Natural killer cell treated with Interleukin-12 subunit alpha and Interleukin-12 subunit beta and Interleukin-15 and Interleukin-18, amount 100 ng/mL, for 72 hours (primary cell): ENCODE measurements at places on chromosomes 4 and X.

- no peak for DNase-seq
- no peak overlapping the region for H3K4me3 ChIP-seq
- peaks cover 3% of the 10 kb centered on the region for H3K4me1 ChIP-seq
- H3K27ac ChIP-seq = no peak overlapping the region
- H3K27me3 ChIP-seq = no peaks in the 10 kb centered on the region
- H3K36me3 ChIP-seq = no peaks in the 10 kb centered on the region
Observed at GRCh38 chrX:153526042-153526441, 8.6 kb downstream of the ATP2B3 start.

DNA sequence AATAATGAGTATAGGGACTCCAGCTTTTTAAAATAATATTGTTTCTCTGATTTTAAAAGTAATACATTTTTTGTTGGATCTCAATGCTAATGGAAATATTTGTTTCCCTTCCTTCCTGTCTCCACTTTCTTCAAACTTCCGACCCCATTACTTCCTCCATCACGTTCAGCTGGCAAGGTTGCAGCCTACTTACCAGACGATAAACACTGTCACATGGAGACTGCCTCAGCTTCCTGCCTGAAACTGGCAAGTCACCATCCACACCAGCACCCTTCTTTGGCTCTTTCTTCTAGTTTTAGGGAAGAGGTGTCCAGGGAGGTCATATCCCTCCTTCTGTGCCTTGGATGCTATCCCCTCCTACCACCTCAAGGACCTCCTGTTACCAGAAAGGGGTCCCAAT is 3.4 kb upstream of the INTU start:
- no peak overlapping the region for H3K27ac ChIP-seq
- H3K4me3 ChIP-seq = no peak overlapping the region
- H3K36me3 ChIP-seq = peaks cover 4% of the 10 kb centered on the region
- peaks cover 27% of the 10 kb centered on the region for H3K27me3 ChIP-seq
- no peak for DNase-seq
- peaks cover 12% of the 10 kb centered on the region for H3K4me1 ChIP-seq

DNA sequence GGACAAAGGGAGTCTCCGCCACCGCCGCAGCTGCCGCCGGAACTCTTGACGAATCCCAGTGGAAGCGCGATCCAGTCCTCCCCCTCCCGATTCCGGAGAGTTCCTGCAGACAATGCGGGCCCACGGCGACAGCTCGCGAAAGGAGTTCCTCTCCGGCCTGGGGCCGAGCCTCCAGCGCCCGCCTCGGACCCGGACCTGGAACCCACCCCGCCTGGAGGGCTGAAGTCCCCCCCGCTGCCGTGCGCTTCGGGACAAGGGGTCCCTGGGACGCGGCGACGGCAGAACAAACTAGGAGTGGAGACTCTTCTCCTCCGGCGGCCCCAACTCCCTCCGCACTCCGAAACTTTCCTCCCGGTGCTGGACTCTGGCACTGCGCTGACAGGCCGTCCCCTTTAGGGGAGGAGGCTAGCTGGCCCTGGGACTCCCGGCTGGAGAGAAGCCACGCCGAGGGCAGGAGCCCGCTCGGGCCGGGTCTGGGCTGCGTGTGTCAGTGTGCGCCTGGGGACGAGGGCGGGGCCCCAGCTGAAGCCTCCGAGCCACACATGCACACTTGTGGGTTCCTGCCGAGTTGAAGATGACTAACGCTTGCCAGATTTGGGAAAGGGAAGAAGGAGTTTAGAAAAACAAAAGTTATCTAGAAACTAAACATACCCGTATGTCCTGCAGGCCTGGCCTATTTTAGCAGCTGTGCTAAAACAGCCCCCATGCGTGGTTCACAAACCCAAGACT is at the start of gene ANTXR2:
ANTXR2 (minus strand) TSS at position 486 of the 729 bp plus-strand sequence. CDS start 669 bp downstream, outside the sequence.
- H3K36me3 ChIP-seq = peaks cover 15% of the 10 kb centered on the region
- H3K4me1 ChIP-seq = peaks cover 36% of the 10 kb centered on the region
- H3K27ac ChIP-seq = peak within 1 kb of the TSS; percentile 83
- DNase-seq = peak; percentile 81
- peaks cover 2% of the 10 kb centered on the region for H3K27me3 ChIP-seq

DNA sequence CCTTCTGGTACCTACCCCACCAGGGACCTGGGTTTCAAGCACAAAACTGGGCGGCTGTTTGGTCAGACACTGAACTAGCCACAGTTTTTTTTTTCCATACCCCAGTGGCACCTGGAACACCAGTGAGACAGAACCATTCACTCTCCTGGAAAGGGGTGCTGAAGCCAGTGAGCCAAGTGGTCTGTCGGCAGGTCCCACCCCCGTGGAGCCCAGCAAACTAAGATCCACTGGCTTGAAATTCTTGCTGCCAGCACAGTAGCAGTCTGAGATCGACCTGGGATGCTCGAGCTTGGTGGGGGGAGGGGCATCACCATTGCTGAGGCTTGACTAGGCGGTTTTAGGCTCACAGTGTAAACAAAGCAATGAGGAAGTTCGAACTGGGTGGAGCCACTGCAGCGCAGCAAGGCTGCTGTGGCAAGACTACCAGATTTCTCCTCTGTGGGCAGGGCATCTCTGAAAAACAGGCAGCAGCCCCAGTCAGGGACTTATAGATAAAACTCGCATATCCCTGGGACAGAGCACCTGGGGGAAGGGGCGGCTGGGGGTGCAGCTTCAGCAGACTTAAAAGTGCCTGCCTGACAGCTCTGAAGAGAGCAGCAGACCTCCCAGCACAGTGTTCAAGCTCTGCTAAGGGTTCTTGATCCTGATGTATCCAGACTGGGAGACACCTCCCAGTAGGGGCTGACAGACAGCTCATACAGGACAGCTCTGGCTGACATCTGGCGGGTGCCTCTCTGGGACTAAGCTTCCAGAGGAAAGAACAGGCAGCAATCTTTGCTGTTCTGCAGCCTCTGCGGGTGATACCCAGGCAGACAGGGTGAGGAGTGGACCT is 223.0 kb downstream of the COX18 start:
- no peaks in the 10 kb centered on the region for H3K36me3 ChIP-seq
- no peak overlapping the region for H3K27ac ChIP-seq
- DNase-seq = no peak
- H3K4me3 ChIP-seq = no peak overlapping the region
- H3K4me1 ChIP-seq = no peaks in the 10 kb centered on the region

- no peak overlapping the region for H3K4me3 ChIP-seq
- no peak for DNase-seq
- no peaks in the 10 kb centered on the region for H3K27me3 ChIP-seq
- no peaks in the 10 kb centered on the region for H3K4me1 ChIP-seq
- no peaks in the 10 kb centered on the region for H3K36me3 ChIP-seq
Observed at GRCh38 chr4:32000846-32001488, 1280.8 kb downstream of the PCDH7 start.

- no peak overlapping the region for H3K27ac ChIP-seq
- no peaks in the 10 kb centered on the region for H3K36me3 ChIP-seq
- DNase-seq = no peak
- no peak overlapping the region for H3K4me3 ChIP-seq
- H3K4me1 ChIP-seq = no peaks in the 10 kb centered on the region
- H3K27me3 ChIP-seq = no peaks in the 10 kb centered on the region
Observed at GRCh38 chr4:161792991-161793390, 370.8 kb downstream of the FSTL5 start.

DNA sequence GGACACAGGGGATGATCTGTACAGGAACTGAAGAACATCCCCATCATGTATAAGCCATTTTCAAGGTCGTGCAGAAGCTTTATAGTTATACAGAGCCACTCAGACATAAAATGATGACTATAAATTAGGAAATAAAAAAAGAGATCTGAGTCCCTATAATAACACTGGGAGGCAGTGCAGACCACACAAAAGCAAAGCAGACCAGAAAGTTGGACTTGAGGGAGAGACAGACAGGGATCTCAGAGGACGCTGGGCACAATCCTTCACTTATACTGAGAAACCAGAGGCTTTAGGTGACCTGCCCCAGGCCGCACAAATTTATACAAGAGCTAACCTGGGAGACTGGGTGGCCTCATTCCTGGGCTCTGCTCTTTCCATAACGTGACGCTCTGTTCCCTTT is 70.5 kb downstream of the HADH start:
- no peaks in the 10 kb centered on the region for H3K4me1 ChIP-seq
- no peak overlapping the region for H3K27ac ChIP-seq
- H3K27me3 ChIP-seq = no peaks in the 10 kb centered on the region
- H3K4me3 ChIP-seq = no peak overlapping the region
- no peak for DNase-seq

- H3K27ac ChIP-seq = no peak overlapping the region
- peaks cover 3% of the 10 kb centered on the region for H3K36me3 ChIP-seq
- peaks cover 13% of the 10 kb centered on the region for H3K27me3 ChIP-seq
- no peak for DNase-seq
- no peak overlapping the region for H3K4me3 ChIP-seq
- H3K4me1 ChIP-seq = no peaks in the 10 kb centered on the region
Observed at GRCh38 chr4:5500165-5500564, 208.2 kb downstream of the EVC2 start.
